ENCODE measurements at places on chromosomes 3 and 15. TPM values are rescaled to one million over a fixed set of nuclear protein-coding genes. Genes with fewer than 3 reads are reported as not detected.

RNU5B-1 gene
- not detected for total RNA-seq

TMCO5A gene
- not detected for total RNA-seq

CCNL1 gene
- total RNA-seq, result 143 TPM

SMAD3 gene
- total RNA-seq, result 32.6 TPM

TMC3 gene
- total RNA-seq, result not detected

PAK6 gene
- total RNA-seq, result not detected

SLC22A14 gene
- total RNA-seq, result 0.14 TPM

GPR87 gene
- not detected for total RNA-seq

MYRIP gene
- 22.4 TPM for total RNA-seq

AADACL2 gene
- not detected for total RNA-seq

GOLGA8J gene
- total RNA-seq, result not detected

CTDSPL2 gene
- 71.9 TPM for total RNA-seq

C3orf52 gene
- total RNA-seq, result 5.7 TPM

Measured in pulmonary artery endothelial cell (primary cell).